Non-pigmented ciliary epithelial cell (primary cell): ENCODE measurements at places on chromosomes 16 and 17.

DNA sequence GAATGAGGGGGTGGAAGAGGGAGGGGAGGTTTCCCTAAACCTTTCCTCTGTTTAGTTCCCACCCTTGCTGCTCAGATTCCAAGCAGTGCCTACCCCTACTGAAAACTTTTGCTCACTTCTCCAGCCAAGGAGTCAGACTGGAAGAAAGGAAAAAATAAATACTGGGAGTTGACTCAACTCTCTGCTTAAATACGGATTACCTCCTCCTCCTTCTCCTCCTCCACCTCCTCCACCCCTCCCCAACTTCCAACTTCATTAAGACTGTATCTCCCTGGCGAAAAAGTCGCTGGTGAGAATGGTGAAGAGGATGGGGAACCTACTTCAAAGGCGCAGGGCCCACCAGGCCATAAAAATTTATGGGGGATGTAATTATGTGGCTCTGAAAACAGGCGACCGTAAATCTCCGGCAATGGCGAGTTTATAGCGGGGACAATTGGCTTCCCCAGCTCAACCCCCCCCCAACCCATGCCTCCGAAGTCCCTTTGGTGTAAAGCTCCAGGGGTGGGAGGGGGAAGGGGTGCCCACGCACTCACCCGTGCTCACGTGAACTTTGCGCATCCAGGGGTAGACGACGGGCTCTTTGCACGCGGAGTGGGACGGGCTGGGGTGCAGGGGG, 712 bp downstream of the HOXB4 start:
- DNase-seq: no peak

- DNase-seq: no peak
These were observed 61.9 kb upstream of the PVALEF start for GRCh38 chr17:81103379-81103778.

DNA sequence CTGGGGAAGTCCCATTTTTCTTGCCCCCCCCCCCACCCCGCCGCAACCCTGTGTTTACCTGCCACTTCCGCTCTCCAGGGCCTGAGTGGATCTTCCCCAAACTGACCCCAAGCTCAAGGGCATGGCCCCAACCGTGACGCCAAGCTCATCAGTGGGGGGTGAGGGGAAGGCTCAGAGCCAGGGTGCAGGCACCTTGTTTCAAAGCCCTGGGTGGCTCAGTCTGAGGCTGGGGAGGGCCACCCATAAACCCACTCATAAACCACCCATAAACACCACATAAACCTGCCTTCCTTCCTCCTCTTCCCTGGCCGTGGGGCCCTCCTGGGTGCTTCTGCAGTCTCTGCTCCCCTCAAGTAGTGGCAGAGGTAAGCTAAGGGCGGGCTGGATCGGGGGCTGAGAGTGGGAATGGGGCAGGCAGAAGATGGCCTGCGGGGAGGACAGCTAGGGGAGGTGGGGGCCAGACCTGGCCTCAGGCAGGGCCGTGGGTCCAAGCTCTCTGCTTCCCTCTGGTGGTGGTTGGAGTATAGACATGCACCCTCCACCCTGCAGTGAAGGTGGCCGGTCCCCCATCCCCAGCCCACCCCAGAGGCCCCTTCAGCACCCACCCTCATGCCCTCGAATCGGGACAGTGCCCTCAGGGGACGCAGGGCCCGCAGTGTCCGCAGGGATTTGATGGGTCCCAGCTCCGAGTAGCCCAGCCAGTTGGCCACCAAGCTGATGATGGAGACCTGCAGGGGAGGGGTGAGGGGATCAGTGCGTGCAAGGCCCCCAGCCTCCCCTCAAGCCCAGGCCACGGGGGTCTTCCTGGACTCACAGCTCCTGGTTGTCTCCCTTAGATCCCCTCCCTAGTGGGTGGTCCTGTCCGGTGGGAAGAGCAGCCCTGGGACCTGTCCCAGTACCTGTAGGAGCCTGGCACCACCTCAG, 14.6 kb upstream of the CD79B start:
- no peak for DNase-seq

DNA sequence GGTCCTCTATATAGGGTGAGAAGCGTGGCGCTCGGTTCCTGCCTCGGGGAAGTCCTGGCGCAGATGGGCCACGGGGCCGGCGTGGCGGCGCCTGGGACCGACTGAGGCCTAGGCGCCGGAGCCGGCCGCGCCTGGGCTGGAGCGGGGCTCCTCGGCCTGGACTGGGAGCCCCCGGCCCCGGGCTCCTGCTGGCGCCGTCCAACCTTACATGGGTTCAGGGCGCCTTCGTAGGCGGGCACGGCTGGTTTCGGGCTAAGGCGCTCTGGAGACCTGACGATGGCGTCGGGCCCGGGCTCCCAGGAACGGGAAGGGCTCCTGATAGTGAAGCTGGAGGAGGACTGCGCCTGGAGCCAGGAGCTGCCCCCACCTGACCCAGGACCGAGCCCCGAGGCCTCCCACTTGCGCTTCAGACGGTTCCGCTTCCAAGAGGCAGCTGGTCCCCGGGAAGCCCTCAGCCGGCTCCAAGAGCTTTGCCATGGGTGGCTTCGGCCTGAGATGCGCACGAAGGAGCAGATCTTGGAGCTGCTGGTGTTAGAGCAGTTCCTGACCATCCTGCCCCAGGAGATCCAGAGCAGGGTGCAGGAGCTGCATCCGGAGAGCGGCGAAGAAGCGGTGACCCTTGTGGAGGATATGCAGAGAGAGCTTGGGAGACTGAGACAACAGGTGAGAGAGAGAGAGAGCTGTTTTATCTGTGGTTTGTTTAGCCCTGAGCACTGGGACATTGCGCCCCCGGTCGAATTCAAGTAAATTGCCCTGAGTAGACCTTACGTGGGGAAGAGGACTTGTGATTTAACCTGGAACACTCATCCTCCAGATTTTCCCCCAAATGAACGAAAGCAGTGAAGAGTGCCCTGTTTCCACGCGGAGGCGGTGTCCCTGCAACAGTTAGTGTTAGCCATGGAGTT, 504 bp downstream of the ZNF263 start:
- DNase-seq: no peak

DNA sequence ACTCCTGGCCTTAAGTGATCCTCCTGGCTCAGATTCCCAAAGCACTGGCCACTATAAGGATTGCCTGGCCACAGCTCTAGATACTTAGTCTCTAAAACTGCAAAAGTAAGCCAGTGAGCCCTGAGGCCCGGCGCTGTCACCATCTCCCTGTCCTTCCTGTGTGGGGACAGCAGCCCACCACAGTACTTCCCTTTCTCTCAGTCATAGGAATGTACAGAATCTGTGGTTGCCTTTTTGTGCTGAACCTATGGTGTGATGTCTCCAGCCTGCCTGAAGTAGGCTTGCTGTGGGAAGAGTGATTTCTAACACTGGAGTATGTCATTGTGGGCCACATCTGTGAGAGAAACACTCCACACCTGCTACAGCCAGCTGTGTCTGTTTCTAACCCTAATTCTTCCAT, 24.7 kb downstream of the NTAN1 start:
- DNase-seq: no peak

- DNase-seq: no peak
These were observed 20.0 kb upstream of the WFIKKN1 start for GRCh38 chr16:610513-611381.

DNA sequence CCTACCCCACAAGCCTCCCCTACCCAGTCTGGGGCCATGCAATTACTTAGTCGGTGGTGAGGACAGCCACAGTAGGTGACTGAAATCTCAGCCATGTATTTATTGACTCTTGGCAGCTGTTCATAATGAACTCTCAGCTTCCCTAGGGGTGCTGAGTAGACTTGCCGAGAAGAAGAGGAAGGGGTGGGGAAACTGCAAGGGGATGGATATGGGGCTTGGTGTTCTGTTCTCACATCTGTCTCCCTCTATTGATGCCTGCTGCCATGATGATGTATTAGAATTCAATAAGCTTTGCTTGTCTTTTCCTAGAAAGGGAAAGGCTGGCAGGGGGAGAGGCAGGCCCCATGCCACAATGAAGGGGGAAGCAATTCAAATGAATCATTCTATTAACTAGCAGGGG, 112.9 kb downstream of the GP2 start:
- DNase-seq: no peak

DNA sequence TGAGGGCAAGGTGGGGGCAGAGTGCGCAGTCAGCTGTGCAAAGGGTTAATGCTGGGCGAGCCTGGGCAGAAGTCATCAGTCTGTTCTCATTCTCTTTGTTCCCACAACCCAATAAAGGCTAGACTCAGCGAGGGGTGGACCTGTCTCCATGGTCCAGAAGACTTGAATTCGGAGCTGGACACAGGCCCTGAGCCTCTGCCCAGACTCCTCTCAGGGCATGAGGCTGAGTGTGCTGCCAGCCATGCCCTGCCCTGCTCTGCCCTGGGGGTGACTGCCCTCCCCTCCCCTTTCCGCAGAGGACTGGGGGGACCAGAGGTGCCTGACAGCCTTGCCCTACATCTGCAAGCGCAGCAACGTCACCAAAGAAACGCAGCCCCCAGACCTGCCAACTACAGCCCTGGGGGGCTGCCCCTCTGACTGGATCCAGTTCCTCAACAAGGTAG, 54.5 kb downstream of the MRC2 start:
- no peak for DNase-seq

DNA sequence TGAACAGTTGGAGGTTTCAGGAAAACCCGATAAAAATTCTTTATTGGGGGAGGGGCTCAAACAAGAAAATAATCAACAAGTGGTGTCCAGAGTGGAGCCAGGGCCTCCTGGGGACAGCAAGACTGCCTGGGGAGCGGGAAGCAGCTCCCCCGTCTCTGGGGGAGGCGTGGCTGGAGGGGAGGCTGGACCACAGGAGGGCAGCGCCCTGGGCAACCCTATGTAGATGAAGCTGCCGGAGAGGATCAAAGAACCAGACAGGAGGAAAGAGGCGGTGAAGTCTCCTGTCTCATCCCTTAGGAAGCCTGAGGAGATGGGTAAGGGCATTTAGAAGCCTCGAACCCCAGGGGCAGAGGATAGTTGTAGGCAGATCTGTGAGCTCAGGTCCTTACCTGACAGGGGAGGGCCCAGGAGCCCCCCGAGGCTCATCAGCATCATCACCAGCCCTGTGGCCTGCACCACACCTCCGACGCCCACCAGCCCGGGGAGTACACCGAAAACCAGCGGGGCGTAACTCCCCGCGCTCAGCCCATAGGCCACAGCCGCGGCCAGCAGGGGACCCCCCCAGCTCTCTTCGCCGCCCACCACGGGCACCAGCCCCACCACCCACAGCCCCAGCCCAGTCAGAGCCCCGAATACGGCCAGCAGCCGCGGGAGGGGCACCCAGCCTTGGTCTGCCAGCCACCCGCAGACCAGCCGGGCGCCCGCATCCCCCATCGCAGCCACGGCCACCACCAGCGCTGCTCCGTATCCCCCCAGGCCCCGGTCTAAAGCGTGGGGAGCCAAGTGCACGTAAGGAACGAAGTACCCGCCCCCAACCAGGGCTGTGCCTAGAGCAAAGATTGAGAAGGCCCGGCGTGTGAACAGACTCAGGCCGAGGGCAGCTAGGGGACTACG, 2.0 kb downstream of the SLC16A11 start:
- no peak for DNase-seq
